ENCODE measurements at places on chromosomes 6 and 20.
A peak's percentile ranks its signal among the peaks of the same experiment; 100 is the strongest.

GRCh38 chr20:20462185-20462584, 94.3 kb downstream of the INSM1 start:
- DNase-seq, result no peak

- DNase-seq, result no peak
Measured at GRCh38 chr20:4053071-4053919, 37.9 kb upstream of the RNF24 start.

DNA sequence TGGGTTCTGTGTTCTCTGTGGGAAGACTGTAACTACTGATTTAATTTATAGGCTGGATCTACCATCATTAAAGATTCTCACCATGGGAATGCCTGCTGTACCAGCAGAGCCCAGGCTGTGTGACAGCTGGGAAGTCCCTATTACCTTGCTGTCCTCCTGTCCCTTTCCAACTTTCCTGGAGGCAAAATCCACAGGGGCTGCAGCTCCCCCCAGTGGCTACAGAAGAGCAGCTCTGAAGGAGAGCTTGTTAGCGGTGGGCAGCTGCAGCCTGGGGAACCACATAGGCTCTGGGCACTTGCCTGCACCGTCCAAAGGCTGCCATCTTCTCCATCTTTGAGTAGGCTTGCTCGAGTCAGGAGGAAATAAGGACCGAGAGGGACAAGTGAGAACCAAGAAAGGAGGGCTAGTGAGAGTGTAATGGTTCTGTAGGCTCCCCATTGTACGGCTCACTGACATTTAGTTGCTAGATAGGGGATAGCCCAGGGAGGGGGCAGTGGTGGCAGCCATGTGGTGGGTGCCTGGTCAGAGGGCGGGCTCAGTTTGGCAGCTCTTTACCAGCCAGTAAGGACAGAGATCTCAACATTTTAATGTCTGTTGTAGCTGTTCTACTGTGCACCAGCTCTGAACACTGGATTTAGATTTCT, 155.1 kb upstream of the MLIP start:
- peak; percentile 51 for DNase-seq

GRCh38 chr20:61052776-61053442, 199.2 kb upstream of the CDH4 start:
- DNase-seq, result no peak

- no peak for DNase-seq
Measured at GRCh38 chr20:61533231-61533631, 281.2 kb downstream of the CDH4 start.

GRCh38 chr20:32902456-32903420, 44.0 kb downstream of the EFCAB8 start:
- peak; percentile 34 for DNase-seq

GRCh38 chr6:91667596-91667995, 1080.7 kb upstream of the MAP3K7 start:
- no peak for DNase-seq

DNA sequence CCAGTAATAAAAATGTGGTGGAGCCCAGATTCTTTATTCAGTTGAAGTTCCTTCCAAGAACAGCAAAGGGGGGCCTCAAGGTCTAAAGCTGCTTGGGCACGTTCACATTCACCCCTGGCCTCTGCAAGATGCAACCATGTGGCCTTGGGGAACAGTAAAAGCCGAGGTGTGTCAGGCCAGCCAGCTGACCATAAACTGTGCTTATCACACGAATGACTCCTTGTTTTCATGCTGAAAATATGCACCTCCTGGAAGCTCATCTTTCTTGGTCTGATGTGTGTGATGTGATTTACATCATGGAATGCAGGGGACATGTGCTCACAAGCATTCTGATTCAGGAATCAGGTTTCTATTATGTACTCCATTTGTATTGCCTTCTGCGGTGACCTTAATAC, 211.6 kb upstream of the MARCKS start:
- peak; percentile 41 for DNase-seq

GRCh38 chr6:89492025-89492640, 59.2 kb downstream of the ANKRD6 start:
- no peak for DNase-seq

- peak; percentile 74 for DNase-seq
Measured at GRCh38 chr6:1485678-1486077, 96.3 kb downstream of the FOXF2 start.

GRCh38 chr6:5457041-5457440, 195.7 kb downstream of the FARS2 start:
- peak; percentile 87 for DNase-seq

- DNase-seq, result peak; percentile 78
Measured at GRCh38 chr6:71510057-71510713, 221.6 kb downstream of the OGFRL1 start.

- peak; percentile 3 for DNase-seq
Measured at GRCh38 chr6:16624636-16625290, 136.5 kb downstream of the ATXN1 start.

DNA sequence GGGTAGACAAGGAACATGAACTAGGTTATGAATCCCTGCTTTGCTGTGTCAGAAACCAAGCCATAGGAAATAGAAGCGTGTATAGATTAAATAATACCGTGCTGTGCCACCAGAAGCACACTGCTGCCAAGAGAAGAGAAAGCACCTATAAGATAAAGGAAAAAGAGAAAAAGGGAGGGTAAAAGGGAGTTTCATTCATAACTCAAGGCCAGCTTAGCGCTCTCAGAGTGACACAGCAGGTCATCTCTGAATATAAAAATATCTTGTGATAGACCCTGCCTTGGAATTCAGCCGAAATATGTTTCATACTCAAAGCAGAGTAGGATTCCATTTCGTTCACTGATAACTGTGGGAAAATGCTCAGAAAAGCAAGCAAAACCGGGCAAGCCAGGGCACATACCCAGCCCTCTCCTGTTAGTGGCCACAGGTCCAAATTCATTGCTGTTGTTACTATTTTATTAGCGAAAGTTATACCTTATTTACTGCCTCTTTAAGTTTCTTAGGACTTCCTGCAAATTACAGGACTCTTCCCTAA, 8.7 kb downstream of the JAG1 start:
- DNase-seq, result no peak

DNA sequence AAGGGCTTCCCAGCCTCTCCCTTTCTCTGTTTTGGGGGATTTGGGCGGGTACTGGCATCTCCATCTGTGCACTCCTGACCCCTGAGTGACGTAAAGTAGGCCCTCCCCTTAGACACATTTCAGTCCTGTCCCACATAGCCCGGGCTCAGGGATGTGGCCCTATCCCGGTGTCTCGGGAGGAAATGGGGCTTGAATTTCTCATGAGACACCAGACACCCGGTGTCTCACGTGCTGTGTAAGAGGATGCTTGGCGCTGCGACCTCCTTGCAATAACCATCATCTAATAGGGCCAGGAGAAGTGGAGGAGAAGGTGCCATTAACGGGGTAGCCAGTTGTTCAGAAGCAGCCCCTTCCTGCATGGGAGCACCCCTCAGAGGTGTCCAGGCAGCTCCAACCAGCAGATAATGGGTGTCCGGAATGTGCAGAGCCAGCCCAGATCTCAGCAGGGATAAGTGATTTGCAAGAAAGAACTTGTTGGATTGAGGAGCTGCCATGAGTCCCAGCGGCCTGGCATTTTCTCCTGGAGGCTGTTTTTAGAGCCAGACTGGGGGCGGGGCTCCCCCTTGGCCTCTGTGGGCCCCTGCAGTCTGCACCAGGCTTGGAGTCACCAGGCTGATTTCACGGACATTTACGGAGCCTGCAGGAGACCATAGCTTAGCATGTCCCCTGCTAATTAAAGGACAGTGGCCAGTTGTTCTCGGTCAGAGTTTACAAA, 372.0 kb downstream of the PREX1 start:
- no peak for DNase-seq

DNA sequence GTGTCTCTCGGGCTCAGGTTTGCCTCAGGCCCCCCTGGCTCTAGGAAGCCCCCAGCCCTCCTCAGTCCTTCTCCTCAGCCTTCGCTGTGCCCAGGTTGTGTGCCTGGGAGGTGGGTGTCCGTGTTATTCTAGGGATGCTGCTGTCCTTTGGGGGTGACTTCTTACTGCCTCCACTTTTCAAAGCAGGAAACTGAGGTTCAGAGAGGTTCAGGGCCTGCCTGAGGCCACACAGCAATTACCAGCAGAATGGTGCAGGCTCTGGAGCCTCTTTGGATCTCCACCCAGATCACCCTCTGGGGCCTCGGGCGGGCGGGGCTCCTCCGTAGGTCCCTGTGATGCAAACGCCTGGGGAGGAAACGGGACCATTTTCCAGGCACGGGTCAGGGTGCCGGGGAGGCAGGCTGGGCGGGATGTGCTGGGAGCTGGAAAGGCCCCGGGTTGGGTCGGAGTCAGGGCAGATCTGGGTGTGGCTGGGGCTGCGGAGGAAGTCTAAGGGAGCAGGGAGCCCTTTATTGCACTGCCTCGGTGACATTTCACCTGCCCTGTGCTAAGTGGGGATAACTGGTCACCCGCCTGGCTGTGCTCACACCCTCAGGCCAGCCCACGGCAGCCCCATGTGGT, 23.2 kb downstream of the GATA5 start:
- no peak for DNase-seq

DNA sequence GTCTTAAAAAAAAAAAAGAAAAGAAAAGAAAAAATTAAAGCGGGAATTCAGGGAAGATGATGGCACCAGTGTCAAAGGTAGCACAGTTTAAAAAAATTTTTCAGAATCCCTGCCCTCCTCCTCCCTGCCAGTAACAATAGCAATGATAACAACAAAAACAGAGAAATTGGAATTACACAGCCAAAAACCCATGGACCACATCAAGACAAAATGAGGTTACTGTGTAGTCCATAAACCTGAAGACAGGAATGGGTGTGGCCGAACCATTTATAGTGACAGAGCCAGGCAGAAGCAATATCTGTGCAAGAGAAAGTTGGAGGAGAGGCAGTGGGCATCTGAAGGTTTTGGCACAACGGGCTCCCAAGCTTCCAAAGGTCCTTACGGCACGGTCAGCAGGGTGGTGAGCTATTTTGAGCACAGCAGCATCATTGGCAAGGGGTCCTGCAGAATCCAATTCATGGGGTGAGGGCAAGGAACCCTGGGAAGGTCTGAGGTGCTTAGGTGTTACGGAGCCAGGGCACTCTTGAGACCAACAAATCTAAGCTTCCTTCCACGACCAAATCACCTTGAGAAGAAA, 202.3 kb downstream of the GMPR start:
- DNase-seq, result no peak

DNA sequence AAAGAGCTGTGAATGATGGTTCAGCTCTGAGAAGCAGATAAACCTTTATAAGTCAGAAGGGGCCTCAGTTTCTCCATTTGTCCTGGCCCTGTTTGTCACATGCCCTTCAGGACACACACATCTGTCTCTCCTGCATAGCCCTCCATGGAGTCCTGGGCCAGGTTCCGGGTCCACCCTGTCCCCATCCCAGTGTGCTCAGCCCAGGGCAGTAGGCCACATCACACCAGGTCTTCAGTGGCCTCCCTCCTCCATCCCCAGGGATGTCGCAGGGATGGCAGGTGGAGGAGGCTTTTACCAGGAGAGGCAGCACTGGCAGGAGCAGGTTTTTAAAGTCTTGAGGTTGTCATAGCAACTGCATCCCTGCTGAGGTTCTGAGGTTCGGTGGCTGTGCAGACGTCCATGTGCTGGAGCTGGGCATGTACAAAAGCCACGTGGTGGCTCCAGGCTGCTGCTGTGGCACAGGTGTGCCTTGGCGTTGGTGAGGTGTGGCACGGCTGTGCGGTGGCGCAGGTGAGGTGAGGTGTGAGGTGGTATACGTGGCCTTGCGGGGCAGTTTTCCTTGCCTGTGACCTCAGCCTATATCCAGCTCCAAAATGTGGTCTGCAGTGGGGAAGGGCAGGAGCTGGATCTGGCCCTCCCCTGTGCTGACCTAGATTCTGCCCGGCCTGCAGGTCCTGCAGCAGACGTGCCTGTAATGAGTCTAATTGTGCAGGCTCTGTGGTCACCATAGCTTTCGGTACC, 8.0 kb upstream of the NPBWR2 start:
- DNase-seq, result no peak

DNA sequence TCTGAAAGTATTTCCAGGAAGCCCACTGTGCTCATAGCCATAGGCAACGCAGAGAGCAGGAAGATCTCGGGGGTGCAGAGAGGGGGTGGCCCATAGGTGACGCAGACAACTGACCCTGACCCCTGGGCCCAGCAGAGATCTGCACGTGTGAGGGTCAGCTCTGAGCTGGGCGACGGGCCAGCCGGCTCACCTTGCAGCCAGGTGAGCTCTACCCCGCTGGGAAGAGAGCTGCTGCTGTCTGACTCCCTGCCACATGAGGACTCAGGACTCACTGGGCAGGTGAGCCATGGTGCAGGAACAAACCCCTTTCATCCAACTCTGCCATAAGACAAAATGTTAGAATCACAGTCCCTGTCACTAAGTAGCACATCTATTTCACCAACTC, 19.6 kb downstream of the ZBTB46 start:
- no peak for DNase-seq

Measured in fibroblast of gingiva (primary cell).